ENCODE measurements at places on chromosomes 1 and 21. TPM values are rescaled to one million over a fixed set of nuclear protein-coding genes. Genes with fewer than 3 reads are reported as not detected.
A peak's percentile ranks its signal among the peaks of the same experiment; 100 is the strongest.

FLG gene
- 0.73 TPM for polyA plus RNA-seq

GRCh38 chr1:182299728-182300616 is 91.6 kb downstream of the GLUL start:
- peak; percentile 61 for DNase-seq

DNA sequence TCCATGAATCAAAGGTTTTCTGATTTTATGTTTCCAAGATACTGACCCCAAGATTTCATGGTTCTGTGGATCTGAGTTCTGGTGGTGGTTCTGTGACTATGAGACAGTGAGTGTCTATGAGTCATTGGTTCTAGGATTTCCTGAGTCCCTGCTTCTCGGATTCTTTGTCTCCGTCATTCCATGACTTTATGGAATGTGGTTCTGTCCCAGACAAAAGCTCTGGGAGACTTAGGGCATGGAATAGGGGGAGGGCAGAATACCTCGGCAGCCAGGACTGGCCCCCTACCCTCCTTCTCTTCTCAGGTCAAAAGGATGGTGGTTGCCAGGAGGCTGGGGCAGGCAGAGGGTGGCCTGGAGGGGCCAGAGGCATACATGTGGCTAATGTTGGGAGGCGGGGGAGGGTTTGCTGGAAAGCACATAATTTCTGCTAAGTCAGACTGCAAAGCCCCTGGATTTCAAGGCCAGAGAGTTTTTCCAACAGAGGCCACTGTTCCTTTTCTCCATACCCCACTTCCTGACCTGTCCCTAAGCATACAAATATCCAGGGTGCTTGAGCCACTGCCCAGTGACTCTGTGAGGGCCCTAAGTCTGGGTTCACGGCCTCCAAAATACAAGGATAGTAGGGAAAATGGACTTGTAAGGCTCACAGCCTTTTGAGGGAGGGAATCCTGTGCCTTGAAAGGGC is 17.2 kb downstream of the CDCP2 start:
- no peak for DNase-seq

- no peak for DNase-seq
These were observed 137.2 kb downstream of the IGSF21 start for GRCh38 chr1:18244762-18245161.

GRCh38 chr1:247316590-247317197 is 15.0 kb downstream of the ZNF496 start:
- no peak for DNase-seq

COL8A2 gene
- 1.8 TPM for polyA plus RNA-seq

FAM72B gene
- polyA plus RNA-seq: 1.8 TPM

DNA sequence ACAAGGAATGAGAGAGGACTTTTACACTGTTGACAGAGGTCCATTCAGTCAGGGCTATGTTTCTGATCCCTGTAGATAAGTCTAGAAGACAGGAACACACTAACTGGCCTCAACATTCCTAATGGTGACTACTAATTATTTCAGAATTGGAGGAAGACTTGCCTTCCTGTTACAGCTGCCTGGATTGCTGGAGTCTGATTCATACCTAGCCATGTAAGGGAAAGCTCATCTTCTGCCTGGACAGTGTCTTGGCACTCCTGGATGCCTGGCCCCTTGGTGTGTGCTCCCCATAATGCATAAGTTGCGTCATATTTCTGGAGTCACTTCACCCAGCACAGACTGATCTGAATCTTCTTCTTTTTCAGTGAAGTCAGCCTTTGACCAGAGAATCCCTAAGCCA is 326.0 kb upstream of the RUNX1 start:
- DNase-seq: no peak

DNA sequence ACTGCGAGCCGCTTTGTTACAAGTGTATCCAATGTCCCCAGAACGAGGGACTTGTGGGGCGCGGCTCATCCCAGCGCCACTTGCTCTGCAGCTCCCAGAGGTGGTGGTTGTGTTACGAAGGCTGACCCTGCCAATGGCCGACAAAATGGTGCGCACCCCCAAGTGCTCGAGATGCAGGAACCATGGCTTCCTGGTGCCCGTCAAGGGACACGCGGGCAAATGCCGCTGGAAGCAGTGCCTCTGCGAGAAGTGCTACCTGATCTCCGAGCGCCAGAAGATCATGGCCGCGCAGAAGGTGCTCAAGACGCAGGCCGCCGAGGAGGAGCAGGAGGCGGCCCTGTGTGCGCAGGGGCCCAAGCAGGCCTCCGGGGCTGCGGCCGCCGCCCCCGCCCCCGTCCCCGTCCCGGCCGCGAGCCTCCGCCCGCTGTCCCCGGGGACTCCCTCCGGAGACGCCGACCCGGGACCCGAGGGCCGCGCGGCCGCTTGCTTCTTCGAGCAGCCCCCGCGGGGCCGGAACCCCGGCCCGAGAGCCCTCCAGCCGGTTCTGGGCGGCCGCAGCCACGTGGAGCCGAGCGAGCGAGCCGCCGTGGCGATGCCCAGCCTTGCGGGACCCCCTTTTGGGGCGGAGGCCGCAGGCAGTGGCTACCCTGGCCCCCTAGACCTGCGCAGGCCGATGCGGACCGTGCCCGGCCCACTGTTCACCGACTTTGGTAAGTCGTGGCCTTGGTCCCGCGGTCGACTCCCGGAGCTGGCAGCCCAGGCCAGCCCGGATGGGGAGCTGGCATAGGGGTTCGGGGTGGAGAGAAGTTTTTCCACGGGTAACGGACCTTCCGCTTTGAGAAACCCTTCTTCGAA is at the start of gene DMRTB1:
Gene DMRTB1, plus strand, starts transcription at position 79 of the 855 bp plus-strand sequence. Its CDS starts 55 bp downstream, at position 134.
- DNase-seq: no peak

NCMAP gene
- polyA plus RNA-seq: 10.9 TPM

OR2G6 gene
- polyA plus RNA-seq: not detected

DNA sequence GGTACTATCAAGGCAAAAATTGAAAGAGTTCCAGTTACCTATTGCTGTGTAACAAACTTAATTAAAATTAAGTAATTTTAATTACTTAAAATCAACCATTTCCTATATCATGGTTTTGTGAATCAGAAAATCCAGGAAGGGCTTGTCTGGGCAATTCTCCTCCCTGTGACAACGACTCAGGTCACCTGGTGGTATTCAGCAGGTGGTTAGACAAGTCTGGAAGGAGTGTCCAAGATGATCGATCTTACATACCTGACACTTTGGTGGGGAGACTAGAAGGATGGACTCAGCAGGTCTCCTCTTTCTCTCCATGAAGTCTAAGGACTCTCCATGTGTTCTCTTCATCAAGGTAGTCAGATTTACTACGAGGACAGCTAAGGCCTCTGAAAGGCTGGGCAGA is 22.9 kb downstream of the SERPINC1 start:
- no peak for DNase-seq

CLCA1 gene
- 2,132 TPM for polyA plus RNA-seq

LINGO4 gene
- polyA plus RNA-seq: 0.81 TPM

GRCh38 chr1:195960580-195960979 is 647.7 kb downstream of the KCNT2 start:
- DNase-seq: no peak

- DNase-seq: no peak
These were observed 546 bp downstream of the HES3 start for GRCh38 chr1:6244401-6245049.

- no peak for DNase-seq
These were observed 16.5 kb upstream of the BCAS2 start for GRCh38 chr1:114597949-114598348.

GRCh38 chr1:232529747-232530146 is 100.2 kb downstream of the SIPA1L2 start:
- no peak for DNase-seq

- no peak for DNase-seq
These were observed 68.0 kb downstream of the MRPS6 start for GRCh38 chr21:34141373-34141772.

HIVEP3 gene
- polyA plus RNA-seq: 2.6 TPM

GRCh38 chr1:154866257-154867063 is 3.6 kb downstream of the KCNN3 start:
- DNase-seq: no peak

- DNase-seq: no peak
These were observed 45.6 kb downstream of the SLC30A10 start for GRCh38 chr1:219882755-219883154.

GRCh38 chr1:1895456-1896336 is 4.8 kb upstream of the GNB1 start:
- DNase-seq: no peak

H3-3A gene
- polyA plus RNA-seq: 750 TPM

DNA sequence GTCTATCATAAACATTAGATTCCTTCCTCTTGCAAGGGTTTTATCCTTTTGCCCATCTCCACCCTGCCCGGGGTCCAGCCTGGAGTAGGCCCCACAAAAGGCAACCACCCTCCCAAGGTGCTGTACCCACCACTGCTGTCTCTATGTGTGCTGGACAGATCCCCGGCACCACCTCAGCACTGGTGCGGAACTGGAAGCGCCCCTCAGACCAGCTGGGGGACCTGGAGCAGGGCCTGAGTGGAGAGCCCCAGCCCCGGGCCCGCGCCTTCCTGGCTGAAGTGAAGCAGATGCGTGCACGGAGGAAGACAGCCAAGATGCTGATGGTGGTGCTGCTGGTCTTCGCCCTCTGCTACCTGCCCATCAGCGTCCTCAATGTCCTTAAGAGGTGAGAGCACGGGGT is 5.9 kb downstream of the HCRTR1 start:
- DNase-seq: no peak

CLEC20A gene
- polyA plus RNA-seq: 0.09 TPM

GRCh38 chr1:87274851-87275250 is 53.8 kb upstream of the LMO4 start:
- no peak for DNase-seq

S100A10 gene
- polyA plus RNA-seq: 877 TPM

- DNase-seq: no peak
These were observed 144.5 kb downstream of the TM2D1 start for GRCh38 chr1:61580417-61580816.

- DNase-seq: no peak
These were observed 13.4 kb downstream of the HYI start for GRCh38 chr1:43440358-43440757.

CHRM3 gene
- polyA plus RNA-seq: 9.5 TPM

DNA sequence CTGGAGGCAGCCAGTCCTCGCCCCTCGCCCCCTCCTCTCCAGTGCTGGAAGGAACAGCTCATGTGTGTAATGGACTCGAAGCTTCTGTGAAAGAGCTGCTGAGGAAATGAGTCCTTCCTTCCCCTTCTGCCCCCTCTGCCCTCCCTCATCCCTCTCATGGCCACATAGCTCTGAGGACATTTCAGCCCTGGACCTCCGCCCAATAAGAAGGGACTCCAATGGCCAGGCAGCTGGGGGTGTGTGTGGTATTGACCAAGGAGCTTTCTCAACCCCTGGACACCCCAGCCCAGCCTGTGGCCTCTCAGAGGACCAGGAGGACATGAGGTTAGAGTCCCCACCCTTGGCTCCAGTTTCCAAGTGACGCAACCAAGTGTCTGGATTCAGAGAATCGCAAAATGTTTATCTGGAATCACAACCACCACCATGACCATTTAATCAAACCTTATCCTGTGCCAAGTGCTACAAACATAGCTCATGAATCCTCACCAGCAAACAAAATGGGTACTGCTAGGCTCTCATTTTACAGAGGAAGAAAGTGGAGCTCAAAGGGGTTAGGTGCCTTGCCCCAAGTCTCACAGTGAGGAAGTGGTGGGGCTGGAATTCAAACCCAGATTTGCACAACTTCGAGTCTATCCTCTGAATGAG is 47.8 kb upstream of the ECE1 start:
- DNase-seq: peak; percentile 85

DNA sequence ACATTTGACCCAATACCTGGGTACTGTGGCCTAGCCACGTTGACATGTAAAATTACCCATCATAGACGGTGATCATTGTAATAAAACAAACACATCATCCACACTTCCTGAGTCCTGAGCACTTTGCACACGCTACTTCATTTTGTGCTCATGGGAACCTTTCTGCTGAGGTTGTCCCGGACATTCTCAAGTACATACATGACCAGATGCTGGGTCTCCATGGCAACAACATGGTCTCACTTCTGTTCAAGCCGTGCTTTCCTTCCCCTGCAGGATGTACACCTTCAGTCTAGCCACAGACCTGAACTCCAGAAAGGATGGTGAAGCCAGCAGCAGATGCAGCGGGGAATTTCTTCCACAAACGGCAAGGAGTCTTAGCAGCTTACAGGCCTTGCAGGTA is 22.7 kb downstream of the UBASH3A start:
- DNase-seq: no peak

DNA sequence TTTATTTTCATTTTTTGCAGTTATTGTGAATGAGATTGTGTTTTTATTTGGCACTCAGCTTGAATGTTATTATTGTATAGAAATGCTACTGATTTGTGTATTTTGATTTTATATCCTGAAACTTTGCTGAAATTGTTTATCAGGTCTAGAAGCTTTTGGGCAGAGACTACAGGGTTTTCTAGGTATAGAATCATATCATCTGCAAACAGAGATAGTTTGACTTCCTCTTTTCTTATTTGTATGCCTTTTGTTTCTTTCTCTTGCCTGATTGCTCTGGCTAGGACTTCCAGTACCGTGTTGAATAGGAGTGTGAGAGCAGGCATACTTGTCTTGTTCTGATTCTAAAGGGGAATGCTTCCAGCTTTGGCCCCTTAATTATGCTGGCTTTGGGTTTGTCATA is 27.3 kb downstream of the ZNF691 start:
- DNase-seq: no peak

- DNase-seq: peak; percentile 84
These were observed 32.2 kb downstream of the HSPG2 start for GRCh38 chr1:21904704-21905520.

- no peak for DNase-seq
These were observed 34.4 kb downstream of the STUM start for GRCh38 chr1:226582966-226583365.

DNA sequence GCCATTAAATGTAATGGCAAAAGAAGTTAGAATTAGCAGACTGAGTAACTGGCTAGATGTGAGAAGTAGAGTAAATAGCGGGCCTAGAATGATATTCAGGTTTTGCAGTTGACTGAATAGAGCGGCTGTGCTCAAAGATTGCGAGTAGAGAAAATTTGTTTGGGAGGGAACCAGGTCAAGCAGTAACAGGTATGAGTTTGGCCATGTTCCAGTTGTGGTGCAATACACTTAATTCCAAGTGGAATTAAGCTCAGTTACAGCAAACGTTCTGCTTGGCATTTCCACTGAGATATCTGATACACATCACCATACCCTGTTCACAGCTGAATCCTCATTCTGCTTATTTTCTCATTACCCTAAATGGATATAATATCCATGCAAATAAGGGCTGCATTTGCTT is 1382.9 kb downstream of the MRPL39 start:
- no peak for DNase-seq

DNA sequence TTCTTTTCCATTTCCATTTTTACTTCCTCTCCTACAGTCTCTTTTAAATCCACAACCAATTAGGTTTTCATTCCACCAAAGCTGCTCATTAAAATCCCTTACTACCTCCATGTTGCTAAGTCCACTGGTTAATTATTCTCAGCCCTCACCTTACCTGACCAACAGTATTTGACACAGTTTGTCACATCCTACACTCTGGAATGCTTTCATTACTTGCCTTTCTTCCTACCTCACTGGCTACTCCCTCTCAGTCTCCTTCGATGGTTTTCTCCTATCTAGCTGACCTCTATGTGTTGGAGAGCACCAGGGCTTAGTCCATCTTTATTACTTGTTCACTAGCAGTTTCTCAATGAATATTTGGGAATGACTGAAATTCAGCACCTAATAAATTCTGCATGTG is 78.6 kb downstream of the NME7 start:
- peak; percentile 14 for DNase-seq

GRCh38 chr1:34166625-34167361 is 1.8 kb upstream of the CSMD2 start:
- DNase-seq: no peak

LCK gene
- polyA plus RNA-seq: 4.2 TPM

Data from large intestine (tissue), 12 donors.